Myocyte (in vitro differentiated cells): ENCODE measurements at places on chromosomes 3 and 15. TPM values are rescaled to one million over a fixed set of nuclear protein-coding genes. Genes with fewer than 3 reads are reported as not detected.

Gene BFSP2
- total RNA-seq: not detected in 2 replicates

Gene SPATA12
- total RNA-seq: 0.19 TPM in 1 of 2 replicates, not detected in the other

Gene UPK1B
- total RNA-seq: not detected in 2 replicates

Gene CSK
- total RNA-seq: 20.1 and 21.0 TPM in 2 replicates

Gene ADAMTS7
- total RNA-seq: 31.9 and 36.4 TPM in 2 replicates

Gene ZMAT3
- total RNA-seq: 57.7 and 86.1 TPM in 2 replicates

Gene SPTSSB
- total RNA-seq: not detected in 2 replicates

Gene RAB8B
- 16.4 and 24.0 TPM in 2 replicates for total RNA-seq

Gene LMCD1
- 21.9 and 24.9 TPM in 2 replicates for total RNA-seq

Gene SUSD5
- 8.9 and 10.1 TPM in 2 replicates for total RNA-seq

Gene RAB27A
- 0.94 and 1.9 TPM in 2 replicates for total RNA-seq

Gene KCNH8
- total RNA-seq: not detected in 2 replicates

Gene TNFAIP8L3
- 19.3 and 30.9 TPM in 2 replicates for total RNA-seq

Gene STRIT1
- 0.48 TPM in 1 of 2 replicates, not detected in the other for total RNA-seq

Gene ZNF620
- 0.37 and 1.1 TPM in 2 replicates for total RNA-seq

Gene OR5H14
- total RNA-seq: not detected in 2 replicates

Gene SLC51B
- 0.26 TPM in 1 of 2 replicates, not detected in the other for total RNA-seq

Gene ADAMTSL3
- 0.05 TPM in 1 of 2 replicates, not detected in the other for total RNA-seq

Gene GOLGA6L1
- total RNA-seq: not detected in 2 replicates

Gene NBEAL2
- 2.3 and 4.4 TPM in 2 replicates for total RNA-seq

Gene LZTFL1
- 13.6 and 15.8 TPM in 2 replicates for total RNA-seq

Gene A4GNT
- total RNA-seq: not detected in 2 replicates

Gene SIDT1
- 0.24 TPM in 1 of 2 replicates, not detected in the other for total RNA-seq

Gene CCR5
- not detected in 2 replicates for total RNA-seq

Gene PTX3
- total RNA-seq: 11.9 and 21.0 TPM in 2 replicates

Gene DGKG
- total RNA-seq: 4.3 and 6.3 TPM in 2 replicates

Gene TIMP4
- total RNA-seq: 0.42 and 0.62 TPM in 2 replicates

Gene MESP2
- 0.24 and 0.42 TPM in 2 replicates for total RNA-seq

Gene DCP1A
- 10.6 and 12.2 TPM in 2 replicates for total RNA-seq

Gene TRIP4
- total RNA-seq: 6.3 and 8.3 TPM in 2 replicates

Gene HOMER2
- 18.8 and 25.4 TPM in 2 replicates for total RNA-seq

Gene ADCY5
- 0.10 and 0.13 TPM in 2 replicates for total RNA-seq

Gene UBE2E1
- 73.8 and 90.8 TPM in 2 replicates for total RNA-seq

Gene ARPIN
- 5.4 and 5.6 TPM in 2 replicates for total RNA-seq

Gene C3orf20
- not detected in 2 replicates for total RNA-seq

Gene PPARG
- 1.2 and 1.6 TPM in 2 replicates for total RNA-seq

Gene SYNPR
- not detected in 2 replicates for total RNA-seq
